ENCODE measurements at places on chromosomes 5 and 9.

GRCh38 chr9:33245341-33245740 lies 5.4 kb downstream of the SPINK4 start:
- DNase-seq = no peak

- DNase-seq = no peak
Measured at GRCh38 chr5:151899399-151899798, 25.3 kb downstream of the GLRA1 start.

DNA sequence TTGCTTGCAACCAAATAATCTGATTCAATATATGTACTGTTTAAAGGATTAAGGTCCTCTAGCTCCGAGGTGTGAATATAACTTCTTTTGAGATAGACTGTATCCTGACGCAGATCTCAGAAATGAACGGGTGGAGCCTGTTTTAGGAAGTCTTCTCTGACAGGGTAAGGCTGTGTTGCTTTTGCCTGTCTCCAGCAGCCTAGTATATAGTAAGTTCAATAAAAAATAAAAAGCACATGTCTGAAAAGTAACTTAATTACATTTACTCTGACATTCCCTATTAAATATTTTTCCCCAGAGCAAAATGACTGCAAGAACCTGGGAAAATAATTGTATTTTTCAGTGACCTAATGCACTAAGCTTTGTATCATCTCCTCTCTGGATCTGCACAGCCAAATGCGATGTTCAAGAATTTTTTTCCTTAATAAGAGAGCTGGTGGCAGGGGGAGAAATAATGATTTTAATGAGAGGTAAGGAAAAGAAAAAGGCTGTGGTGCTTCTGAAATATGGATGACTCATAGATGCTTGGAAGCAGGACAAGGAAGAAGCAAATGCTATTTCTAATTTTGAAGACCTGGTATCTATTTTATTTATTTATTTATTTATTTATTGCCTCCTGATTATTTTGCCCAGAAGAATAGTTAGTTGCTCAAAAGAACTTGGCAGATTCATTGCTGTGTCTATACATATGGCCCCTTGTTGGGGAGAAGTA lies 7.3 kb downstream of the PPP3R2 start:
- DNase-seq = no peak

DNA sequence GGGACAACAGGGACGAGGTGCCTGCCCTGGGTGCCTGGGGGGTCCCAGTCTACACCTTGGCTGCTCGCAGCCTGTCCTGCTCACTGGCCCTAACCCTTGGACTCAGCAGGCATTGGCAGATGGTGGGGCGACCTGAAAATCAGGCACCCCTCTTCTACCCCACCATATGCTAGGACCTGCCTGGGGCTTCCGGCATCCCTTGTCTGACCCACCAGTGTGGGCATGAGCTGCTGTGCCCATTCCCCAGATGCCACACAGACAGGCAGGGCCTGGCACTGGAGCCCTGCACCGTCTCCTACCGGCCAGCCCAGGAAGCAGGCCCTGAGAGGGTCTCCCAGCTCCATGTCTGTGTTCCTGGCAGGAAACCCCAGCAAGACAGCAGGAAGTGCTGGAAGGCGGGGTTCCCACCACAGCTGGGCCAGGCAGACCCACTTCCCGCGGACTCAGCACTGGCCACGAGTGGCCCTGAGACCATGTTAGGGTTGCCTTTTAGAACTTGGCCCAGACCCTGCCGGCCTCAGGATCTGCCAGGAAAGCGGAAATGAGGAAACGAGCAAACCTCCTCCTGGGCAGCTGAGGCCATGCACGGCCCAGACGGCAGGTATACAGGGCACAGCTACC lies 3.1 kb downstream of the NINJ1 start:
- DNase-seq = no peak

Measured in activated naive CD4-positive, alpha-beta T cell treated with Interleukin-2 at 50 U/mL for 16 hours (primary cell).